ENCODE measurements at places on chromosomes 7 and 10.

- no peak for DNase-seq
Measured at GRCh38 chr7:68622500-68622899, 975.8 kb upstream of the AUTS2 start.

DNA sequence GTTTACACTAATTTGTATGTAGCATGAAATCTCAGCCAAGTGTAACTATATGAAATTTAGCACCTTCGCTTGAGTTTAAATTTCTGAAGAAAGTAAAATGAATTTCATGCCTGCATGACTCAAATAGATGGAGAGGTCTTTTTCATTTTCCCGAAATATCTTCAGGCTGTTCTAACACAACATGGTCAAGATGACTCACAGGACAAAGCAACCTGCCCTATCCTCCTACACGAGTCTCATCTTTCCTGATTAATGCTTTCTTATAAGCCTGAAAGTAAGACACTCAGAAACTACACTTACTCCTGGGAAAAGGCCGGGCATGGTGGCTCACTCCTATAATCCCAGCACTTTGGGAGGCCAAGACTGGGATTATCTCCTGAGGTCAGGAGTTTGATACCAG lies 41.2 kb downstream of the CH25H start:
- DNase-seq: no peak

- DNase-seq: no peak
Measured at GRCh38 chr10:126844406-126844805, 60.8 kb upstream of the DOCK1 start.

DNA sequence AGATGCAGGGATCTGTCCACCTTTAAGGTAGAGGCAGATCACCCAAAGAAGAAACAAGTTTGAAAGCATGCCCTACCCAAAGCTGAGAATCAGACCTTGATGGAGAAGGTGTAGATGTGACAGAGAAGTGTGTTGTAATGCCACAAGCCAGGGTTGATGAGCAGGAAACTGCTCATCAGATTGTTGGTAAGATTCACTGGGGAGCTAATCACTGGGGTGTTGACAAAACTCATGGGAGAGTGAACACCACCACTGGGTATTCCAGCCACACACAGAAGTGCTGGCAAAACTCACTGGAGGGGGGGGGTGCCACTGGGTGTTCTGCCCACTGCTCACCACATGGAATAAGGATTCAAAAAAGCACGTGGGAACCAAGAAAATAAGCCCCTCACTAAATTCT lies 95.2 kb downstream of the IQUB start:
- DNase-seq: no peak

DNA sequence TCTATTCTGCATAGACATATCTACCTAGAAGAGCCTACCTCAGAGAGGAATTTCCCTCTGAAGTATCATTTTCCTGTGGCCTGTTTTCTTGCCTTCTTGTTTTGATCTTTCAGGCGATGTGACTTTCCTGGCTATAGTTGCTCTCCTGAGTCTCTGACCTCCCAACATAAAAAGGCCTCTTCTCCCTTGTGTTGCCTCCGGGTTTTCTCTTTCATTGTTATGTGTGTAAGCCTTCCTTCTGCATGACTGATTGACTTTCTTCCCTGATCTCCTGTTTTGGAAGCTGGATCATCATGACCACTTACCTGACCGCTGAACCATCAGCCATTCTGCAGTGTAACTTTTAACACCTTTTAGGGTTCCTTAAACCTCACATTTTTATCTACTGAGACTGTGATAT lies 441.5 kb upstream of the ETV1 start:
- no peak for DNase-seq

DNA sequence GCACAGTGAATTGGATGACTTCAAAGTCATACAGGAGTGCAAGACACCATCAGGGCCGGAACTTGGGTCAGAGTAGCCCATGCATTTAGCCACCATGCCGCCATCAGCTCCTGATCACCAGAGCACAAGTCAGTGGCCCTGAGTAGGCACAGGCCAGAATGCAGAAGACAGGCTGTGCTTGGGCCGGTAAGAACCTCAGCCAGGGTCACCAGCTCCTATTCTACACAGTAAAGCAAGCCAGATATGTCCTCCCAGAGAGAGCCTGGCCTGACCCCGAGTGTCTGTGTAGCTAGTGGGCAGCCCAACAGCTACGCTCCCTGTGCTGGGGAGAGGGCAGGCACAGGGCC lies 44.5 kb upstream of the COL13A1 start:
- DNase-seq: no peak

GRCh38 chr7:106562711-106563366 lies 98.1 kb downstream of the CCDC71L start:
- DNase-seq: no peak

DNA sequence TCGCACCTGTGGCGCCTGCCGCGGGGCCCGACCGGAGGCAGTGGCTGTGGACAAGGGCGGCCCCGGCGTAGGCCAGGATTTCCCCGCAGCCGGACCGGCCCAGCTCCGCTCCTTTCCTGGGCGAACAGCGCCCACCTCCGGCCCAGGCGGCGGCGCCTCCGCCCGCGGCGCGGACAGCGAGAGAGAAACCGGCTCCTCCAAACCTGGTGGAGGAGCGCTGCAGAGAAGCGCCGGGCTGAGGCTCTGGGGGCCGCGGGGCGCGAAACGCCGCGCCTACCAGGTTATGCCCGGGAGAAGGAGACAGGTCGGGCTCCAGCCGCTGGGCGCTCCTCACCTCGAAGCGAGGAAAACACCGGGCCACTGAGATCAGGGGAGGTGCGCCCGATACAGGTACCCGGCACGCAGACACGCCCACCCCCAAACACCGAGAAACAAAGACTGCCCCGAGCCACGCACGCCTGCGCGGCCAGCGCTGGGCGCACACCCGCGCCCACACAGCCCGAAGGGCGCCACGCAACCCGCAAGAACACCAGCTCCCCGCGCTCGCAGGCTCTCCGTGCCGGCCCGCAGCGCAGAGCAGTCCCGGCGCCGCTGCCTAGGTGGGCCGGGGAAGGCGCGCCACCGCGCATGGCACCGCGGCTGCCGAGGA lies 3.3 kb downstream of the GRID1 start:
- no peak for DNase-seq

DNA sequence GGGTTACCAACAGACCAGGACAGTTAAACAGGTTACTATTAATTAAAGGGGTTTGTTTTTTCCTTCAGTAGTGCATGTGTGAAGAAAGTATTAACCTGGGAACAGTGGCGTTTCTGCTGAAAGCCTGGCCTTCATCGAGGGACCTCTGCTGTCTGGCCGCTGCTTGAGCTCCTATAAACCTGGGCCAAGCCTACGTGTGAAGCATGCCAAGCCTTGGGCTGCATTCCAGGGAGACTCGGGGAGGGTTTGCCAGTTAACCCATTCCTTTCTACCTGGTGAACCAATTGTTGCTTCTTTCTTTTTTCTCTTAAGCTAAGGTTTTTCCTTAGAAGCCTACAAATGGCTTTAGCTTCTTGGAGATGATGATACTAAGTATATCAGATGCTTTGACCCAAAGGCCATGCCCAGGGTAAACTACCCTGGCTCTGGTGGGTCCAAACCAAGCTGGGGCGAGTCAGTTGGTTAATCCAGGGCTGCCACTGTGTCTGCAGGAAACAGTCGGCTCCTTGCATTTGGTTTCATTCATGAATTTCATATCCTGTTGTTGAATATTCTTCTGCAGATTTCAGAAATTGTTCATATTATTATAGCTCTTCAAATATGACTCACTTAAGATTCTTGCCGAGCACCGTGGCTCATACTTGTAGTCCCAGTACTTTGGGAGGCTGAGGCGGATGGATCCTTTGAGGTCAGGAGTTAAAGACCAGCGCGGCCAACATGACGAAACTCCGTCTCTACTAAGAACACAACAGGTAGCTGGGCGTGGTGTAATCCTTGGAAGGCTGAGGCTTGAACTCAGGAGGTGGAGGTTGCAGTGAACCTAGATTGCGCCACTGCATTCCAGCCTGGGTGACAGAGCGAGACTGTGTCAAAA lies 23.8 kb downstream of the PFKP start:
- no peak for DNase-seq

- peak; percentile 30 for DNase-seq
Measured at GRCh38 chr7:104943502-104944343, 70.3 kb upstream of the KMT2E start.

DNA sequence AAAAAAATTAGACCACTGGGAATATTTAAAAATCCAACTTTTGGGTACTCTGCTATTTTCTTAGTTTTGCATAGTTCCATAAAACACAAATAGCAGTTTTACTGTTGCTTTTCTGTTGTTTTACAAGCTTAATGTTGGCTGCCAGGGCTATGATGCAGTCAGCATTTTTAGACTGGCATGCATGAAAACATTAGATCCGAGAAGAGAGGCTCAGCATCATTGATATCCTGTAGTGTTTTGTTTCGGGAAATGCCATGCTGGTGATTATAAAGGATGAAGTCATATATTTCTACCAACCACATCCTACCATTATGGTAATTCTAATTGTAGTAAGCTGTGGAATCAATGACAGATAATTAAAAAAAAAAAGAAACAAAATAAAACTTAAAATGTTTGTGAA lies 104.6 kb downstream of the MBL2 start:
- no peak for DNase-seq

GRCh38 chr7:74655768-74656440 lies 1.6 kb upstream of the GTF2I start:
- DNase-seq: no peak

GRCh38 chr10:127462643-127463295 lies 86.3 kb upstream of the NPS start:
- no peak for DNase-seq

DNA sequence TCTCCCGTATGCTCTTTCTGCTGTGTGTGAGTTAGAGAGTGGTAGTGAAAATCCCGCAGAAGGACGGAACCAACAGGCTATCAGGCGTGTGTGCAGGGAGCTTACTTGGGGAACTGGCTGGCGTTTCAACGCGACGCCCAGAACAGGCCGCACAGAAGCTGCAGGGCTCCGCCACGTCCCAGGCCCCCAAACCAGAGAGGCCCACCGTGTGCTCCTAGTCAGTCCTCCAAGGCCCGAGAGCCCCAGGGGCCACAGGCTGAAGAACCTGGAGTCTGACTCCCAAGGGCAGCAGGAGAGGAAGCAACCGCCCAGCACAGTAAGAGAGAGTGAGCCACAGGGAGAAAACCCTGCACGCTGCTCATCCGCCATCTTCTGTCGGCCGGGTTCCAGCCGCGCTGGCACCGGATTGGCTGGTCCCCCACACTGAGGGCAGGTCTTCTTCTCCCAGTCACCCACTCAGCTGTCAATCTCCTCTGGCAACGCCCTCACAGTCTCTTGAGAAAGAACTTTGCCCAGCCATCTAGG lies 730.6 kb upstream of the VSTM2A start:
- DNase-seq: no peak

DNA sequence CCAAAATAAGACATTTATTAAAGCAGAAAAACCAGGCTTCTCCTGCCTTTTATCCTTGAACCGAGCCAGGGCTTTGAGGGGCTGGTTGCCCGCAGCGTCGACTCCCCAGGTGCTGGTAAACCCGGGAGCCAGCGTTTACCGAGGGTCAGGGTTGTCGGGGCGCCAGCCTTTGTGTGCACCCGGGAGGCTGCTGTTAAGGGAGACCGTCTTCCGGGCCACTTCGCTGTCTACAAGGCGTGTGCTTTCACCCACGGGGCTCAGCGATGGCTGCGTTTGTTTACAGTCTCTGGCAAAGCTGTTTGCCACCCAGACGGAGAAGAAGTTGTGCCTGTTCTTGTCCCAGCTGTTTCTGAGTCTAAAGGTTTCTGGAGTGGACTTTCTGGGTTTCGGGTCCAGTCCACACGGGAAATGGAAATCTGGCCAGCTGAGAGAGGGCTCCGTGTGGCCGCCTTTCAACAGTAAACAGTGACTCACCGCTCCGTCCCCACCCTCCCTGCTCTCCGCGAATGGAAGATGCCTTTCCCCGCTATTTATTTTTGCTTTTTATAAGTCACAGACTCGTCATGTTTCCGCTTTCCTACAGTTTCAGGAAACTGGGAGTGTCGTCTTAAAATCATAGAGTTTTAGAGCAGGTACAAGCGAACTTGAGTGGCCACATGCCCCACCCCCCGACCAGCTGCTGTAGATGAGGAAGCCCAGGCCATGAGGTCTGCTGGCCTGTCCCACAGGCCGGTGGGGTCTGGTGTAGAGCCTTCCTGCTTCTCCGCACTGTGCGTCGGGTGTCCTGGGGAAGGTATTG lies 2.2 kb downstream of the MAFK start:
- DNase-seq: peak; percentile 56

DNA sequence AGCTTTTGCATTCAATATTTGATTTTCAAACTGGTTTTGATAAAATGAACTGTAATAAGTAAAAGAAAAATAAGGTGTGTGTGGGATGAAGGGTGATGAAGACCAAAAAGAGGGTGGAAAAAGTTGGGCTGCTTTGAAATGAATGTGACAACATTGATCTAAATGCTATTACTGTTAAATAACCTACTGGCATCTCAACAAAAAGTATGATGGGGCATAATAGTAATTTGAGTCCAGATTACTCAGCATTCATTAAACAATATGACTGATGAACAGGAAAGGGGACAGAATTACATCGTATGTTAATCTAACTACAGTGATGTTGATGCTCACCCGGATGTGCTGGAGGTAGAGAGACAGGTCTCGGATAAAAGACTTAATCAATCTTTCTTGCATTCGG lies 112.2 kb downstream of the ABCC2 start:
- no peak for DNase-seq

DNA sequence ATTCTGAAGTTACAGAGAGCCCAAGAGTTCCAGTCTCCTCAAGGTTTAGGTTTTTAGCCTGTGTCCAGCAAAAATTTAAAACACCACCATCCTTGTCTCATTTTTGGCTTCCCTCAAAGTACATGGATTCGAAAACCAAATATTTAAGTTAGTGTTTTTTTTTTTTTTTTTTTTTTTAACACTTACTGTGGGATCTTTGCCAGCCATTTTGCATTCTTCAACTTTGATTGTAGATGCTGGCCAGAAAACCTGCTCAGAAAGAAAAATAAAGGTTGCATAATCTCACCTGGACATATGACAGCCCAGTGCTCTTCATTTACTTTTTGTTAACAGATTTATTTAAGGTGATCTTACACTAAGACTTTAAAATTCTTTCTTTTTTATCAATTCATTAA lies 91.6 kb downstream of the SEMA3C start:
- DNase-seq: no peak

DNA sequence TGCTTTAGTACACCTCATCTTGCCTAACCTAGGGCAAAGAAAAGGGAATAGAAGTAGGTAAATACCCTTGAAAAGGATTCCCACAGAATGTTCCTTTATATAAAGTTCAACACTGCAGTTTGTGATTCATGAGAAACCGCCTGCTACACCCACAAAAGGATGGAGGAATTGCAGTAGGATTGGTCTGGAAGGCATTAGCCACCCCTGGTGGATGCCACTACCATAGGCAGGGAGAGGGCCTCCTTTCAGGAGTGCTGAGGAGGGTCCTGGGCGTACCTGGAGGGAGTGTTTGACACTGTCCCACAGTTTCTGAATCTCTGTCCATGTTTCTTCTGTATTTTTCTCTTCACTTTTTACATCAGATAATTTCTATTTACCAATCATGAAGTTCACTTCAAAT lies 221.8 kb upstream of the TMEM72 start:
- no peak for DNase-seq

GRCh38 chr7:95213809-95214492 lies 110.4 kb downstream of the PON1 start:
- DNase-seq: no peak
